Stimulated activated CD8-positive, alpha-beta memory T cell treated with anti-CD3 and anti-CD28 coated beads, Interleukin-2, amount 100 ng/mL, for 48 hours (primary cell): ENCODE measurements at places on chromosomes 3 and 15.
A peak's percentile ranks its signal among the peaks of the same experiment; 100 is the strongest.

GRCh38 chr3:113255100-113255853, 43.9 kb downstream of the BOC start:
- no peak for DNase-seq

DNA sequence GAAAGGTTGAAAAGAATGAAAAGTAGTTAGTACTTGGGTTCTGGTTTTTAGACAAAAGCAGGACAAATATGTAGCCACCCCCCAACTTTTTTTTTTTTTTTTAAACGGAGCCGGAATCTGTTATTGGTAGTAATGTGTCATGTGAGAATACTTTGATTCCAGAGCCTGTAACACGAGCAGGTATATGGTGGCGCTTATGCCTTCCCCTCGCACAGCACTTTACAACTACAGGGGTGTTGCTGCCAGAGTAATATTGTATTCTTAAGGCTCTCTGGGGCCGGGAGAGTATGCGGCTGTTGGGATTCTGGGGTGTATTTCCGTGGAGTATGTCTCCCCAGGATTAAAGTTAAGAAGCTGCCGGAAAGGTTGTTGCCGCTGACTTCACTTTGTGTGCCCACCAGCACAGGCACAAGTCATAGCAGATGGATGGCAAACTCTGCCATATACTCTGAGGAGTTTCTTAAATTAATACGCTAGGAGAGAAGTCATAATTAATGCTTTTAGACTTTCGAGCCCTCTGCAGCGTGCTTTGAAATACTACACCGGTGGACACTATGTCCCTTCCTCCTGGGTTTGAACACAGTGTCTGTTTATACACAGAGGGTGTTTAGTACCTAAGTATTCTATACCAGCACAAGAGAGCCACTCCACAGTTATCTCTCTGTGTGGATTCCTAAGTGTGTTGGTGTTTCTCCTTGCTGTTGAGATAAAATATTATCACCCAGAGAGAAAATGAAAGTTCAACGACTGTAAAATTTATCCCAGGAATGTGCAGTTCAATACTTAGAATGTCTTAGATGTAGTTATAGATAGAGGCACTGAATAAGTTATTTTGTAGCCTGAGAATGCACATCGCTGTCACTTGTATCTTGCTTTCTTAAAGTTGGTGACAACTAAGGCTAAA, 1.4 kb downstream of the MBNL1 start:
- no peak for DNase-seq

- no peak for DNase-seq
Observed at GRCh38 chr3:64039332-64039731, 16.0 kb upstream of the PSMD6 start.

- DNase-seq, result no peak
Observed at GRCh38 chr3:28677581-28677980, 329.0 kb upstream of the AZI2 start.

DNA sequence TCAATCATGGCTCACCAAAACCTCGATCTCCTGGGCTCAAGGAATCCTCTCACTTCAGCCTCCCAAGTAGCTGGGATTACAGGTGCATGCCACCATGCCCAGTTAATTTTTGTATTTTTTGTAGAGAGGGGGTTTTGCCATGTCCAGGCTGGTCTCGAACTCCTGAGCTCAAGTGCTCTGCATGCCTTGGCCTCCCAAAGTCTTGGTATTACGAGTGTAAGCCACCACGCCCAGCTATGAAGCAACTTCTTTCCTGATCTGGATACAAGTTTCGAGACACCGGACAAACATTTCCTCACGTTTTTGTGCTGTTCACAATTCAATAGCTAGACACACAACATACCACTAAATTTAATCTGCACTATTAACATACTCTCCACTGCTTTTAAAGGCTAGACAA, 3.4 kb upstream of the SYNM start:
- DNase-seq, result no peak

GRCh38 chr15:101433396-101433795, 56.1 kb downstream of the PCSK6 start:
- no peak for DNase-seq

DNA sequence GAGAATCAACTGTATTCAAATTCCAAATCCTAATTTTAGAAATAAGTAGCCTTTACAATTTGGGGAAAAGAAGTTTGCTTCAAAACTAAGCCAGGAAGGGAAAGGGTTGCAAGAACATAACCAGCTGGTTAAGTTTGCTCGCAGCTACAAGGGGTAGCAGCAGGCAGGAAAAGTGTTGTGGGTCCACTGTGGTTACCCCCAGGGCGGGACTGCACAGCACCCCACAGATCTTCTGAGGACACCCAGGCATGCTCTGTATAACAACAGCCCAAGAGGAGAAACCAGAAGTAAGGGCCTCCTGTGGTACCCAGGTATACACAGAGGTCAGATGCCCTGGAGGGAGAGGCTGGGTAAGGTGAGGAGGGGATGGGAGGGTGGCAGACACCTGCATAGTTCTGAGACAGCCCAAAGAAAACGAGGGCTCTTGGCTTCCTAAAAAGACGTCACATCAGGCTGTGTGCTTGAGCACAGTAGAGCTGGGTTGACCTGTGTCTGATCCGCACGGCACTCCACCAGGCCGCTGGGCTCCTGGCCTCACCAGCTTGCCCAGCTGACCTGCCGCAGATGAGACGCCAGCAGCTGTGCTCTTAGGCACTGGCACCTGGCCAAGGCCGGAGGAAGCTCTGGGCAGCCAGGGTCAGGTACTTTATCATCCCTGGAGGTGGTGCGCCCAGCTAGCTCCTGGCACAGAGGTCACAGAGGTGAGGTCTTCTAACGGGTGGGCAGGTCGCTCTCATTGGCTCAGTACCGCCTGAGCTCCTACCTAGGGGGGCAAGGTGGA, 81.8 kb upstream of the SNRPA1 start:
- no peak for DNase-seq

GRCh38 chr3:178684881-178685590, 148.8 kb downstream of the KCNMB2 start:
- DNase-seq, result no peak

- peak; percentile 94 for DNase-seq
Observed at GRCh38 chr3:19946832-19947548, at the start of gene RAB5A. RAB5A (plus strand) TSS chr3:19947097; CDS start chr3:19950899, 3,802 bp downstream.

- DNase-seq, result no peak
Observed at GRCh38 chr3:155024006-155024638, 56.0 kb upstream of the MME start.

DNA sequence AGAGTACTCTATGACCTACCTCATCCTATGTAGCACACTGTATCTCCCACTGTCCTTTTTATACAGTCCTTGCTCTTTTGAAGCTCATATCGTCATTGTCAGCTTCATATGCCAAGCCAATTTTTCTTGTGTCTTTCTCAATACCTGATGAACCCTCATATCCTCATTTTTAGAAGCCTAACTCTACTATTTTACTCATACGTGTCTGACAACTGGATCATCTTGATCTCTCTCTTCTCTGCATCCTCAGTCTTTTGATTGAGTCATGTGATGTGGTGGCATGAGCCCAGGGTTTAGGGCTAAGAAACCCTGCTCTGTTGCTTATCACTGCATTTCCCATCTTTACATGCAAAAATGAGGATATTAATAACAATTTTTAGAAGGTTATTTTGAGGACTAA, 352.0 kb downstream of the LPP start:
- no peak for DNase-seq

GRCh38 chr3:30180310-30181177, 425.9 kb upstream of the TGFBR2 start:
- DNase-seq, result no peak
